ENCODE measurements at places on chromosomes 12 and 14.

DNA sequence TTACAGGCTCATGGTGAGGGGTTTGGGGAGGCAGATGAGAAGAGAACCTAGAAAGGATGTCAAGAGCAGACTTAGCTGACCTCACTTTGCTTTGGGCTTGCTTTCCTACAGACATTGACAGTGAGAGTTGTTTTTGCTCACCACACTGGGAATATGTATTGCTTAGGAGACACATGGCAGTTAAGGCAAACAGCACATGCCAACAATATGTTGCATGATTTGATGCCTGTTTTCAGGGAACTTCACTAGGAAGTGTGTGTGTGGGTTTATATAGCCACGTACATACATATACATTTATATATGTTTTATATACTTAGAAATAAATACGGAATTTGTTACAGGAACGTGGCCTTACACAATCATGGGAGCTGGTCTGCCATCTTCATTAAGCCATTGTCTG is 346.1 kb downstream of the RGS6 start:
- no peak for DNase-seq

- no peak for DNase-seq
Measured at GRCh38 chr12:130838284-130838950, 633 bp downstream of the STX2 start.

DNA sequence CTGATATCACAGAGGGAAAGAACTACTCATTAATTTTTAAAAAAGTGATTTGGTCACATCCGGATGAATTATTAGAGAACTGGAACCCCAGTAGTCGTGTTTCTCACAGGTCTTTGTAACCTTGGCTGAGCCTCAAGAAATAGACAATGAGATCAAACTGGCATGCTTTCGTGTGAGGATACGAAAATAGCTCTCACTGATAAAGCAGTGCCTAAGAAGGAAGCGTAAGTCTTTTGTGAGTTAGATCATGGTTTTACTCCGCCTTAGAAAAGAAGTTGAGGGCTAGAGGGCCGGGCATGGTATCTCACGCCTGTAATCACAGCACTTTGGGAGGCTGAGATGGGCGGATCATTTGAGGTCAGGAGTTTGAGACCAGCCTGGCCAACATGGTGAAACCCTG is 33.8 kb upstream of the GALNT16 start:
- DNase-seq, result no peak

DNA sequence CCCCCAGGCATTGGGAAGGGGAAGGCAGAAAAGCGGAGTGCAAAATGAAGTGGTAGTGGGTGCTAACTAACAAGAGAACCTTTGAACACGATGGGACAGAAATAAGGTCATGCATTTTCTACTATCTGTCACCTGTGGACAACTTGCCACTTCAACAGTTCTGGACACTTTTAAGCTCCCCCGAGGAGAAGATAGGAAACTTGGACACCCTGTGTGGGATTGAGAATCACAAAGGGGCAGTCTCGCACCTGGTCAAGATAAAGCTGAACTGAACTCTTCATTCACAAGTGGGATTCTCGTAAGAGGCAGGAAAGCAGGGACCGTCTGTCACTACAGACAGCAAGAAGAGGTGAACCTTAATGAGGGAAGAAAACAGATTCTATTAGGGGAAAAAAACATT is 51.6 kb downstream of the EIF2S3B start:
- DNase-seq, result no peak

- DNase-seq, result no peak
Measured at GRCh38 chr12:118292836-118293235, 79.9 kb downstream of the TAOK3 start.

GRCh38 chr12:65756956-65757511 is 67.2 kb upstream of the HMGA2 start:
- DNase-seq, result no peak

GRCh38 chr12:98587084-98587483 is 6.4 kb upstream of the SLC25A3 start:
- DNase-seq, result no peak
